Head of caudate nucleus (tissue), 42 donors: ENCODE measurements at places on chromosomes 16 and 17.

GRCh38 chr17:2852221-2852620, 56.0 kb downstream of the RAP1GAP2 start:
- DNase-seq = no peak

- DNase-seq = no peak
Measured at GRCh38 chr16:30837904-30838303, 50.9 kb upstream of the ZNF629 start.

- DNase-seq = no peak
Measured at GRCh38 chr17:40735016-40735415, 20.1 kb downstream of the KRT25 start.

DNA sequence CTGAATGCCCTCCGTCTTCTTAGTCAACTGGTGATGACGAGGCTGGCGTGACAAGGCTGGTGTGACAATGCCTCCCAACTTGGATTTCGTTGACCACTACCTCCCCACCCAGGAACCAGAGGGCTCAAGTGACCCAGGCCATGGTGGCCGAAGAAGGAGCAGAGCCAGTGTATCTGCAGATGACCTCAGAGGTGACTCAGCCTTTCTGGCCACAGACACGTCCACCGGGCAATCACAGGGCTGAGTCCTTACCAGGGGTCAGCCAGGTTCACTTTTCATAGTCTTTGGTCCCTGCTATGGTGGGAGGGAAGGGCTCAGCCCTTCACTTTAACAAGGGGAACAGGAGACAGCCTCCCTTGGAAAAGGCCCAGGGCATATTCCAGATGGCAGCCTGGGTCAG, 116.3 kb downstream of the MAF start:
- no peak for DNase-seq

GRCh38 chr17:83192161-83192788, 112.9 kb downstream of the METRNL start:
- no peak for DNase-seq

- DNase-seq = peak; percentile 74
Measured at GRCh38 chr17:55434721-55435120, 13.1 kb upstream of the MMD start.

GRCh38 chr17:22278302-22279275, 586.3 kb downstream of the KCNJ18 start:
- DNase-seq = no peak

- no peak for DNase-seq
Measured at GRCh38 chr16:71387045-71387871, 28.7 kb downstream of the CALB2 start.

- DNase-seq = peak; percentile 70
Measured at GRCh38 chr17:32267690-32268205, 2.1 kb downstream of the RHBDL3 start.

DNA sequence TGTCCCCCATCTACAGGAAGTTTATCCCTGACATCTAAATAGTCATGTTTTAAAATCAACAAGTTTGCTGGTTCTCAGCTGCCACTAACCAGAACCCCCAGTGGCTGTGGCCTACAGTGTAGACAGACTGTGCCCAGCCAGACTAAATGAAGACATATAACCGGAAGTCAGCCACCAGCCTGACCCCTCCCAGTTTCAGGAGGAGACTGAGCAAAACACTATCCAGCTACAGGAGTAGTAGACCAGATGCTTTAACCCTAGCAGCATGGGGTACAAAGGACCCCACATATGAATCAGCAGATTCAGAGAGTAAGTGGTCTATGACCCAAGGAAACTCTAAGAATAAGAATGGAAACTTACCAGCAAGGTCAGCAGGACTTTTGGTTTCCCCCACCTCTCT, 83.4 kb downstream of the HIC1 start:
- DNase-seq = no peak

DNA sequence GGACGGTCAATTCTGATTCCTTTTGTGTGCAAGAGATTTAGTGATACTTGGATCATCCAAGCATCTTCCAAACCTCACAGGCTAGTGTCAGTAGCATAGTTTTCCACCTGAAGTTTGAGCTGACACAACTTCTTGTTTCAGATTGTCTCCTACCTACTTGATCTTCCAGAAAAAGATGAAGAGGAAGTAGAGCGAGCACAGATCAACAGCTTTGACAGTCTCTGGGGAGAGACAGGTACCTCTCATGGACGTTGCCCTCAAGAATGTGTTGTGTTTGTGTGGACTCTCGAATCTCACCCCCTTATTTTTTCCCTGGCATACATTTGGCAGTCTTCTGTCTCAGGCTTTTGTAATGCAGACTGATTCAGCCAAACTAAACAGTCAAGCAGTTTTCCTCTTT, 47.4 kb downstream of the CYB561 start:
- DNase-seq = no peak

DNA sequence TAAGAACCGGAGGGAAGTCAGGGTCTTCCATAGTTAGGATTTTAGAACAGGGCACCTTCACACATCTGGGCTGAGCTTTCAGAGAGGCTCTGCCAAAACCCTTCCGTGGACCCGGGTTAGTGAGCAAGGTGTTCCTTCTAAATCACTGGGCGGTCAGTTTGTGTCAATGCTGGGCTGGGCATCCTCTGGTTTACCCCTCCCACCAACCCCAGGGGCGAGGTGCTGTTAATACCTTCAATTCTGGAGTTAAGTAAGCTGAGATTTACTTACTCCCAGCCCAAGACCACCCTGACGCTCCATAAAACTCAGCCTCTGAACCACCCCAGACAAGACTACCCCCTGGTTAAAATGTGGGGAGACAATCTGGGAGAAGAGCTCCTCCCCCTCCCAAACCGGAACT, 1.0 kb downstream of the TMEM92 start:
- no peak for DNase-seq

DNA sequence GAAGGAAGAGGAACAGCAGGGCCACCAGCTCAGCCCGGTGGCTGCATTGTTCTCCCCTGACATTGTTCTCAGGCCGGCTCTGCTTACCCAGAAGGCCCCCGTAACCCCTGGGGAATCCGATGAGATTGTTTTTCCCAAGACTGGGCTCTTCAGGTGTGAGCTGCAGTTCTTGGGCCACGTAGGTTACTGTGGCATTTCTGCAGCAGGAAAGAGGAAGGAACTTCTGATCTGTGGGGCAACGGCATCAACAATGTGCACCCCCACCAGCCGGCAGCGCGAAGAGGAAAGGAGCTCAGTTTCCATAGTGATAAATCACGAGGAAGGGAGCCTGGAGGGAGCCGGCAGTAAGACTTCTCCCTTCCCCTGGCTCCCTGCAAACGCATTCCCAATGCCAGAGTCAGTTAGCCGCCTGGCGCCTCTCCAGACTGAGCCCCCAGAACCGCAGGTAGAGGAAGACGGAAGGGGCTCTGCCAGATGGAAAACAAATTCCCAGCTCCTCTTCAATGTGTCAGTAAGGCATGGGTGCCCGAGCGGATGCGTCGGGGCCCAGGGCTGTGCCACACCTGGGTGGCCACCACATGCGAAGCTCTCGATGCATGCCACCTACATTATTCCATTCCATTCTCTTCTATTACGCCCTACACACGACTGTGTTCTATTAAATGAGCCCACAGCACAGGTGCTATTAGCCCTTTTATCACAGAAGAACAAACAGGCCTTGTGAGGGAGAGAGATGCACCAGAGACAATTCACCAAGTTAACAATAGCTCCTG, 21.5 kb upstream of the PECAM1 start:
- DNase-seq = peak; percentile 71

DNA sequence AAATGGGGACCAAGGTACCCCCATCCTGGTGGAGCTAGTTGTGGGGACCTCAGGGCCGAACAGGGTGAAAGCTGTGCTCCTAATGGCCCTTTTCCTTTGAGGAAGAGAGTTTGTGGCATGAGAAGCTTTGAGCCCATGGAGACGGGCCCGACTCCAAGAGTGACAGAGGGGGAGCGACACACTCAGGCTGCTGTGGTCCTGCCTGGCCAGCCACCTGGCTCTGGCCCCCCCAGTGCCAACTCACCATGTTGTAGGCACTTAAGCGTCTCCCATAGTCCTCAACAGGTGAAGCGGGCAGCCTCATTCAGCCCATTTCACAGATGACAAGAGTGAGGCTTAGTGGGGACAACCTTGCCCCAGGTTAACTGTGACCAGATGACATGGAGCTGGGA, 1.6 kb downstream of the IL21R start:
- no peak for DNase-seq

- no peak for DNase-seq
Measured at GRCh38 chr17:52790359-52790955, 631.9 kb upstream of the CA10 start.

- no peak for DNase-seq
Measured at GRCh38 chr17:38361694-38362465, 10.2 kb downstream of the SOCS7 start.

DNA sequence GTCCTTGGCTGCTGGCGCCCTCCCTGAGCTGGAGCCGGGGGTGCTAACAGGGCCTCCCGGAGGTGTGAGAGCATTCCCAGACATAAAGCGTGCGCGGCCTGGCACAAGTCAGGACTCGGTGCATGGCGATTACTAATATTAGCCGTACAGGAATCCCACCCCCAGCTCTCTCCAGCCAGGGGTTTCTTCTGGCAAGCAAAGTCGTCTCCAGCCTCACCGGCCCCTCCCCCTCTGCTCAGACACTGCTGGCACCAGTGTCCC, 5.0 kb downstream of the CASKIN1 start:
- no peak for DNase-seq

GRCh38 chr17:73072219-73072962, 20.1 kb downstream of the SLC39A11 start:
- DNase-seq = peak; percentile 48

- DNase-seq = no peak
Measured at GRCh38 chr16:1338119-1338730, 4.8 kb downstream of the BAIAP3 start.

GRCh38 chr17:15323131-15323530, 18.3 kb downstream of the TEKT3 start:
- DNase-seq = no peak

DNA sequence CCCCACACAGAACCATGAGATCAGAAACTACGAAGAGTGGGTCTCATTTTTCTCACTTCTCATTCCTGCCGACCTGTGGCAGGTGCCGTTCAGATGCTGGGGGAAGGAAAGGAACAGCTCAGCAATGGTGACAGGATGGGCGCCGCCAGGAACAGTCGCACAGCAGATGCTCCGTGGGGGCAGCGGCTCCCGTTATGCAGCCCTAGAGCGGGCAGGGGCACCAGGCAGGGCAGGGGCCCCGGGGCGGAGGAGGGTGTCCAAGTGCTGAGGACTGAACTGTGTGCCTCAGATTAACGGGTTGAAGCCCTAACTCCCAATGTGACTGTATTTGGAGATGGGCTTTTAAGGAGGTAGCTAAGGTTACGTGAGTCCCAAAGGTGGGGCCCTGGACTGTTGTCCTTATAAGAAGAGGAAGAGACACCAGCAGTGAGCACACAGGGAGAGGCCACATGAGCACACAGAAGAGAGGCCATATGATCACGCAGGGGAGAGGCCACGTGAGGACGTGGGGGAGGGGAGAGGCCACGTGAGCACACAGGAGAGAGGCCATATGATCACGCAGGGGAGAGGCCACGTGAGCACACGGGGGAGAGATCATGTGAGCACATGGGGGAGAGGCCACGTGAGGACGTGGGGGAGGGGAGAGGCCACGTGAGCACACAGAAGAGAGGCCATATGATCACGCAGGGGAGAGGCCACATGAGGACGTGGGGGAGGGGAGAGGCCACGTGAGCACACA, 95.7 kb upstream of the METRNL start:
- DNase-seq = no peak

DNA sequence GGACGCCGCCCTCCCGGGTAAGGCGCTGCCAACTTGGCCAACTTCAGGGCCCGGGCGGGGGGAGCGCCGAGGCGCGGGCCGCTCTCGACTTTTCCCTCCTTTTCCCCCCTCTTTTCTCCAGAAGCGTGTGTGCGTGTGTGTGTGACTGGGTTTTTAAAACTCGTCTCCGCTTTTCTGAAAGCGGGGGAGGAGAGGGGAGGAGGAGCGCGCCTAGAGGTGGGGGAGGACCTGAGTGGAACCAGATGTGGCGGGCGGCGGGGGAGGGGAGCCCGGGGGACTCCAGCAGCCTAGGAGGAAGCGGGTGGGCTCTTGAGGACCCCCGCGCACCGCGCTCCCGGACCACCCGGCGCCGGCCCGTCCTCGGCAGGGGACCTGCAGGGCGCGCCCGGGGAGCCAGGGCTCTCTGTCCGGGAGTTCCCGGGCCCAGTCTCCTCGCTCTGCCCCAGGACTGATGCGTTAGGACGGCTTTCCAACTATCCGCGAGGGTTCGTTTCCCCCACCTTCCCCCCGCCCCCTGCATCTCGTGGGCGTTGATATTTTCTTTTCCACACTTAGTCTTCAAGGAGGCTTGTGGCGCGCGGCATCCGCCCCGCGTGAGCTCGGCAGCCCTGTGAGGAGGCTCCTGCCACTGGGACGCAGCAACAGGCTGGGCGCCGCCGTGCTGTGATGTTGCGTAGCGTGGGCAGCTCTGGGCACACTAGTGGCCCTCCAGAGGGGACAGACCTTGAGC, 599 bp downstream of the MRC2 start:
- DNase-seq = peak; percentile 63

DNA sequence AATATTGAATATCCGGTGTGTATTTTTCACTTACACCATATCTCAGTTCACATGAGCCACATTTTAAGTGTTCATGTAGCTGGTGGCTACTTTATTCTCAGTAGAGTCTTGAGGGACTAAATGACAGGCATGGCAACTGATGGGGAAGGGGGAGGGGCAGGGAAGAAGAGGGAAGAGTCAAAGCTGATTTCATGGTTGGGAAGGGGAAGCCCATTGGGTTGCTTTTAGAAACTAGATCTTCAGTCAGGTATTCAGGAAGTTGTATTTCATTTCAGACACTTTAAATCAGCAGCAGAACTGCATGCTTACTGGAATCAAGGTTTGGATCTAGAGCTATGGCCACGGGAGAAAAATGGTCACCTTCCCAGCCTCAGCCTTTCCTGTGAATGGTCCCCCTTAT, 2.9 kb upstream of the WIPI1 start:
- no peak for DNase-seq

- no peak for DNase-seq
Measured at GRCh38 chr17:56876766-56877179, 37.1 kb downstream of the TRIM25 start.

DNA sequence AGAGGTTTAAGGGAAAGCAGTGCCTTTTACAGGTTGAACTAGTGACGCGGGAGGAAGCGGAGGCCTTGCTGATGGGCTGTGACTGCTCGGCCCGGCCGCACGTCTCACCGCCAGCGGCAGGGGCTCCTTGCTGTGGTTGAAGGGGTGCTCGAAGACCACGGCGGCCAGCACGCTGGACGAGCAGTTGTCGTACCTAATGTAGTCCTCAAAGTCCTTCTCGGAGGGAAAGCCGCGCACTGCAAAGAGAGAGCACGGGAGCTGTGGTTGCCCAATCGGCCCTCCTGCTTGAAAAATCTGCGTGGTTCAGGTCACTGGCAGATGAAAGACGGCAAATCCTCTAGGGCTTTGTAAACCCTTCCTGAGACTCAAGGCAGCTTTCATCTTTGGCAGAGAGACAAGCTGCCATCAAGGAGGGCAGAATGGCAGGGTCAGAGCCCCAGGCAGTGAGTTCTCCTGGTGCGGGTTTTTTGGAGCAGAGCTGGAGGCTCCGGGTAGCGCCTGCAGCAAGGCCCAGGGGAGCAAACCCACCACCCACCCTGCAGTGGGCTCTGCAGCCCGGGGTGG, 16.1 kb downstream of the ABCA3 start:
- DNase-seq = no peak

- DNase-seq = no peak
Measured at GRCh38 chr16:72050769-72051464, 3.4 kb upstream of the HP start.
